Activated B cell treated with CpG ODN at 0.5 μM for 24 hours (primary cell): ENCODE measurements at places on chromosomes 3 and 15.

GRCh38 chr15:41205315-41205714, 25.2 kb downstream of the EXD1 start:
- no peak for DNase-seq

GRCh38 chr15:25905140-25905539, 42.0 kb upstream of the ATP10A start:
- DNase-seq: no peak

DNA sequence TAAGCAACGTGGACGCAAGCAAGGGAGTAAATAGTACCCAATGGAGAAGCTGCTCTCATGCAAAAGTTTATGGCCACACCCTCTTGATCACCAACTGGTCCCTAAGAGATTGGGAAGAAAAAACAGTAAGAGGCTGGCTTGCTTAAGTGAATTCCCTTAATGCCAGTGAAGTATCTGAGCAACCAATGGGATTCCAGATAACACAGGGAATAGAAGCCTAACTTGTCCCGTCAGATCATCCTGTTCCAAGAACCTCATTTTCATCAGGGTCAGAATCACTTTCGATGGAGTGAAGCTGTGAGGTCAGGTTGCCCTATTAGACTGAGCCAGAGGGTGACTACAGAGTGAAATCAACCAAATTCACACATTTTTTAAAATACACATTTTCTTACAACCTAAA, 104.3 kb downstream of the CD47 start:
- DNase-seq: no peak

- DNase-seq: no peak
These were observed 33.4 kb downstream of the DCLK3 start for GRCh38 chr3:36730966-36731365.

DNA sequence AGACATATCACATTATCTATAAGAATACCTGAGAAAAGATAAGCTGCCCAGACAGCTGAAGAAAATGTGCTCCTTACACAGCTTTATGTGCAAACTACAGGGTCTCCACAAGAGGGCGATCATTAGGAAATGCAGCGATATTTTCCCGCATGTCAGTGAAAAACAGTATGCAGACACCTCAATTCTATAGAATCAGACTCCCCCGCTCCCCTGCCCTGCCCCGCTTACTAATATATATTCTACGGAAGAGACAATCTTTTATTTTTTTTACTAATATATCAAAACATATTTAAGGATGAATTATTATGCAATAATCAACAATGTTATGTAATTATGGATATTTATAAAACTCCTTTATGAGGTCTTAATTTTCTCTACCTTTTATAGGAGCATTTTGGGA, 681.3 kb downstream of the ROBO1 start:
- DNase-seq: no peak

DNA sequence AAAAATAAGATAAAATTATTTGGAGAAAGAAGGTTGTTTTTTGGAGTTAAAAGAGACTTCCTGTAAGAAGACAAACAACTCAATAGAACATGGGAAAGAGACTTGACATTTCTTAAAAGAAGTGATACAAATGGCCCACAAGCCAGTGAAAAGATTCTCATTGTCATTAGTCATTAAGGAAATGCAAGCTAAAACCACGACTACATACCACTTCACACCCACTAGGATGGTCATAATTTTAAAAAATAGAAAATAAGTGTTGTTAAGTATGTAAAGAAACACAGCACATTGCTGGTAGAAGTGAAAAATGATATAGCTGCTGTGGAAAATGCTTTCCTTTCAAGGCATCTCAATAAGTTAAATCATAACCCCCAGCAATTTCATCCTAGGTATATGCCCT, 44.4 kb upstream of the GK5 start:
- DNase-seq: no peak

DNA sequence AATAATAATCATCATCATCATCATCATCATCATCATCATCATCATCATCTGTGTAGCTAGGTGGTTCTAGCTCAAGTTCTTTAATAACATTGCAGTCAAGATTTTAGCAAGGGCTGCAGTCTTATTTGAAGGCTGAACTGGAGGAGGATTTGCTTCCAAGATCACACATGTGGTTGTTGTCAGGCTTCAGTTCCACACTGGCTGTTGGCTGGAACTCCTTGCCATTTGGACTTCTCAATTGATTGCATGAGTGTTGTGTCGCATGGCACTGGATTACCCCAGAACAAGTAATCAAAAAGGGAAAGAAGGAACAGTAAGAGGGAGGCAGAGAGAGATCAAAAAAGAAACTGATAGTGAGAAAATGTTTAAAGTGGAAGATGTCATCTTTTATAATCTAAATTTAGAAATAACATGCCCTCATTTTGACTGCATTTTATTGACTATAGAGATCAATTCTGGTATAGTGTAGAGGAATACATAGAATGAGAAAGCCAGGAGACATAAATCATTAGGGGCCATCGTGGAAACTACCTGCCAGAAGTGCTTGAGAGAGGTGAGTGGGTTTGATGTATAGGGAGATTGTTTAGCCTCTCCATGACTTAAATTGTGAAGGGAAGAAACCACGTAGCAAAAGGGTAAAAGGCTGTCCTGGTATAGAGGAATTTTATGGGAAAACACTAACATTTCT, 346.6 kb upstream of the RBMS3 start:
- no peak for DNase-seq

DNA sequence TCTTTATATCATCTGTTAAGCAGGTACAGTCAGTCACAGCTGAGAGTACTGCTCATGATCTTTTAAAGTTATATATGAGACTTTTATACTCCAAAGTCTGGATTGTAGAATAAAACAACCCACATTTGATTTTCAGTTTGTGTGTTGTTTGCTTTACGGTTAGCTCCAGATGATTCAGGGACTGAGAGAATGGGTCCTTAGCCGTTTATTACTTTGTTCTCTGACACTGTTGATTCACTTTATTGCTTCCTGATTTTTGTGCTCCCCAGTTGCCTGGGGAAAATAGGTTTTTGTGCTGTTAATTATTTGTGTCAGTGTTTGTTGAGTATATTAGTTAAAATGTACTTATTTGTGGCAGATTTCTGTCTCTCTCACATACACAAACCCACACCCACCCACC, 8.6 kb upstream of the EBLN2 start:
- DNase-seq: no peak

DNA sequence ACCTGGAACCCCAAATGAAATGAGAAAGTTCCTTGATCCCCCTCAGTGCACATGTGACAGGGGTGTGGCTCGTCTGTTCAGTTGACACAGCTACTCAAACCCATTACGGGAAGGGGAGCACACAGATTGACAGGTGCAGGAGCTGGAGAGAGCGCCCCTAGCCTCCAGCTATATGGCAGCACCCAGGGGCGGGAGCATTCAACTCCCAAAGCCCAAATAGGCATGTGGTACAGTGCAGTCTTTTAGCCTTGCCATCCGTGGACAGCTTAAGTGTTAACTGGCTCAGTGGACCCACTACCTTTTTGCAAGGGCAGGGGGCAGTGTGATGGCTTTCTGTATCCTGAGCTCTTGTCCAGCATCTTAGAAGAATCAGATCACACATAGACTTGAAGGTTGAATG, 1374.2 kb upstream of the ALCAM start:
- no peak for DNase-seq
